CD4-positive, alpha-beta T cell (primary cell): ENCODE measurements at places on chromosomes 16 and 17.

DNA sequence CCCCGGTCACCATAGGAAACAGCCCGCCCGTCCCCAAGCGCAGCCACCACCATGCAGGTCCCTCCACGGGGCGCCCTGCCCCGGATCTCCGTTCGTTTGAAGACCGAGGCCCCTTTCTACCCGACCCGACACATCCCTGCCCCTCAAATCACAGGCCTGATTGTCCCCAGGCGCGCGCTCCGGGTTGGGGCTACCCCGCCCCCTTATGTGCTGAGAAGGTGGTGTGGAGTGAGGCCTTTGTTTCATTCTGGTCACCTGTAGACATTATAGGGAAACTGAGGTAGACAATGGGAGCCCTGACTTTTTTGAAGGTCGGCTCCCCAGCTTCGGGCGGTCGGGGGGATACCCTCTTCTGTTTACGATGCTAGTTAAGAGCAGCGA is 763 bp upstream of the ACTG1 start:
- peaks cover 74% of the 10 kb centered on the region for H3K4me1 ChIP-seq
- DNase-seq, result peak; percentile 49
- peak overlapping the region; percentile 87 for H3K4me3 ChIP-seq

GRCh38 chr16:35585411-35585810 is 2126.0 kb downstream of the TP53TG3F start:
- H3K27me3 ChIP-seq, result no peaks in the 10 kb centered on the region
- DNase-seq, result no peak
- no peak overlapping the region for H3K27ac ChIP-seq
- H3K4me3 ChIP-seq, result no peak overlapping the region
- H3K36me3 ChIP-seq, result no peaks in the 10 kb centered on the region

GRCh38 chr17:5638596-5638995 is 54.3 kb upstream of the NLRP1 start:
- peaks cover 9% of the 10 kb centered on the region for H3K27me3 ChIP-seq
- no peaks in the 10 kb centered on the region for H3K4me1 ChIP-seq
- H3K4me3 ChIP-seq, result no peak overlapping the region
- no peak overlapping the region for H3K27ac ChIP-seq
- H3K36me3 ChIP-seq, result no peaks in the 10 kb centered on the region

- H3K27me3 ChIP-seq, result no peaks in the 10 kb centered on the region
- no peak overlapping the region for H3K27ac ChIP-seq
- no peaks in the 10 kb centered on the region for H3K36me3 ChIP-seq
- DNase-seq, result no peak
Measured at GRCh38 chr17:50221266-50221863, 19.9 kb upstream of the COL1A1 start.

- H3K4me1 ChIP-seq, result no peaks in the 10 kb centered on the region
- H3K27ac ChIP-seq, result no peak overlapping the region
Measured at GRCh38 chr16:60729051-60729450, 1307.2 kb downstream of the CDH8 start.

- H3K27ac ChIP-seq, result no peak overlapping the region
- no peaks in the 10 kb centered on the region for H3K27me3 ChIP-seq
- no peak for DNase-seq
- H3K4me3 ChIP-seq, result no peak overlapping the region
- peaks cover 64% of the 10 kb centered on the region for H3K36me3 ChIP-seq
Measured at GRCh38 chr16:84486551-84487235, 17.8 kb downstream of the MEAK7 start.
